ENCODE measurements at places on chromosomes 4 and X.

DNA sequence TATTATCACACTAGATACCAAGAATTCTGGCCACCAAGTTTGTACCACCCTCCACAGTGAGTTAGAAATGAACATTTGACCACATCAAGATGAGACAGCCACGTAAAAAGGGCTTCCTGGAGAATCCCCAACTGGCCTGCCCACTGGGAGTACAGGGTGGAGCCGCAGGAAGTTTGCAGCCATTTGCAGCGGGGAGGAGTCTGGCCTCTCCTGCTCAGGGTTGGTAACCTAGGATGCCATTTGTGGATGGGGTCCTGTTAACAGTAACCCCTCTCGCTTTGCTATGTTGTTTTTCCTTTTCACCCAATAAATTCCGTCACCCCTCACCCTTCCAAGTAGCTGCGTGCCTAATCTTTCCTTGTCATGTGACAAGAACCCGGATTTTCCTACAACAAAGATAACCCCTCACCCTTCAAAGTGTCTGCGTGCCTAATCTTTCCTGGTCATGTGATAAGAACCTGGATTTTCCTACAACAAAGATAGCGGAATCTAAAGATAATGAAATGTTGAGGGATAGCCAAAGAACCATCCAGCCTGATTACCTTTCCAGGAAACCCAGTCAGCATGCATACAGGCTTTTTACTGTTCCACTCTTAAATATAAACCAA, 245.4 kb downstream of the NAF1 start:
- no peak for DNase-seq

DNA sequence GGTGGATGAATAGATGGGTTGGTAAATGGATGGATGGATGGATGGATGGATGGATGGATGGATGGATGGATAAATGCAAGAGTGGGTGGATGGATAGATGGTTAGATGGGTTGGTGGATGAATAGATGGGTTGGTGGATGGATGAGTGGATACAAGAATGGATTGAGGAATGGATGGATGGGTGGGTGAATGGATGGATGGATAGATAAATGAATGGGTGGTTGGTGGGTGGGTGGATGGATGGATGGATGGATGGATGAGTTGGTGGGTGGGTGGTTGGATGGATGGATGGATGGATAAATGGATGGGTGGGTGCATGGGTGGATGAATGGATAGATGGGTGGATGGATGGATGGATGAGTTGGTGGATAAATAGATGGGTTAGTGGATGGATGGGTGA, 13.8 kb upstream of the CRLF2 start:
- DNase-seq, result no peak

GRCh38 chr4:3440979-3441500, 728 bp upstream of the HGFAC start:
- DNase-seq, result no peak

DNA sequence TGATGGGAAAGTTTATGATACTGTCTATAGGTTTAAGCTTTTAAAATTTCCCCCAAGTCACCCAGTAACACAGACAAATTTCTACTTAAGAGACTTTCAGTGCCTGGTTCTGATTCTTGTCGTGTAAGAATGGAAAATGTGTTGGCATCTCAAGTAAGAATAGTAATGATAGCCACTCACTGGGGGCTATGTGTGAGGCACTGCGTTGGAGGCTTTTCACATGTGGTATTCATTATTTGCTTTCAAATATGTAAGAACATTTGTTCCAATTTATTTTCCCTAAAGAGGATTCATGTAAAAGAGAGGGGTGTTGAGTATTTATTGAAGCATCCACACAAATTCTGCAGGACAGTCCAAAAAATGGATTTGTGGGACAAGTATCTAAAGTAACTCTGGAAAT, 143.6 kb downstream of the FNIP2 start:
- no peak for DNase-seq

DNA sequence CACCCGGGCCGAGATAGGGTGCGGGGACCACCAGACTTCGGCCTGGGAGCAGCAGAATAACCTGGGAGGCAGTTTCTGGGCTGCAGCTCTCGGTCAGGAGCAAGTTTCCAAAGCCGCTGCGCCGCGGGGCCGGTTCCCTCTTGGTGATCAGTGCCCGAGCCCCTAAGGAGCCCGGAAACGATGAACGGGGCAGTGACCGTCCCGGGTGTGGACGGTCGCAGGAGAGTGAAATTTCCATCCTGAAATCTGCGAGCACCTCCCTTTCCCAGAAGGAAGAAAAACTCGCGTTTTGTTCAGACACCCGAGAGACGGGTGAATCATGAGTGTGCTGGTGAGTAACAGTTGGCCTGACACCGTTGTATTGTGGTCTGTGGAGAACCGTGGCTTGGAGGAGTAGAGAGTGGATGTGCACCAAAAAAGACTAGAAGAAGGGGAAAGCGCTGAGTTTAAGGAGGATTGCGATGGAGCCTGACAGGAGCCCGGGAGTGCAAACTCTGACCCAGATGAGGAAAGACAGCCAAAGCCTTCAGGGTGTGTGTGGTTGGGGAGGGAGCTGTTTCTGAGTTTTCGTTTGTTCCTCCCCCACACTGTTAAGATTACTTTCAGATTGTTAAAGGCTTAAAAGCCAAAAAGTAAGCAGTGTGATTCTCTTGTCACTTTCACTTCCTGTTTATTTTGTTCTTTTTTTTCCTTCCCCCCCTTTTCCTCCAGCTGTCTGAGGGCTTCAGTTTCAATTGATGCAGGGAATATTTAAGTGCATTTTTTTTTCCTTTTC, 828 bp downstream of the MCUB start:
- peak; percentile 17 for DNase-seq

DNA sequence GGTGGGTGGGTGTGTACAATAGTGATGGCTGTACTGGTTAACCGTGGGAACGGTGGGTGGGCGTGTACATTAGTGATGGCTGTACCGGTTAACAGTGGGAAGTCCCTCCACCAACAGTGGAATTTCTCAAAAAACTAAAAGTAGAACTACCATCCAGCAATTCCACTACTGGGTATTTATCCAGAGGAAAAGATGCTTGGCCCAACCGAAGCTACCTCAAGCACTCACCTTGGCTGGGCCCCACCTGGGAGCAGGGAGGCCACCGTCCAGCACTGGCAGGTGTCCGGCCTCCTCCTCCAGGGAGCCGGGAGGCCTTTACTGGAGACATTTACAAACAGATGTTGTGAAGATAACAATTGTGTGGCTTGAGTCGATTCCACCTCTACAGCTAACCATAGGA, 6.0 kb upstream of the MAEA start:
- no peak for DNase-seq

- no peak for DNase-seq
Measured at GRCh38 chr4:184598753-184599491, 50.3 kb downstream of the CASP3 start.

- no peak for DNase-seq
Measured at GRCh38 chr4:91127192-91127591, 1000.0 kb downstream of the CCSER1 start.

DNA sequence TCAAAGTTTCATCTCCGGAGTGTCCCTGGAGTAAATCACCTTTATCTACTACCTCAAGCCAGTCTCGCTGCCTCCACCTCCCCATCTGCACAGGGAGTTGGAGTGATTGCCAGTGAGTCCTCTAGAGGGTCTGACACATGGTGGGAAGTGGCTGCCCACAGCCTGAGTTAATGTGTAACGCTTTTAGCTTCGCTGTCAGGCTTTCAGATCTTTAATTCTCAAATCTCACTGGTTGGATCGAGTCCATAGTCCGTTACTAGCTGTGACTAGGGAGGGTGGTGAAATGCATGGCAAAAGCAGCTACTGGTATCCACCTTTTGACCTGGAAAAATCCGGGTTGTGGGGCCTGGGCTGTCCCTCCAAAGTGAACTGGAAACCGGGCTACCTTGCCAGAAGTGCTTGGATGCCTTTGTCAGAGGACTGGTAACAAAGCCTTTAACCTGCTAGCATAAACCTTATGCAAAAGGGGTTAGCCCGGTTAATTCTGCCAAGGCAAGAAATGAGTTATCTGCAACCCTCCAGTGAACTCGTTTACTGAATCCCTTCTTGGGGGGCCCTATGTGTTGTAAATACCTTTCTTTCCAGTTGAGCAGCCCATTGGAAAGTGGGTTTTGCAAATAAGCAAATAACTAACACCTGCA, 5.1 kb upstream of the WDR1 start:
- no peak for DNase-seq

GRCh38 chrX:136195247-136195646, 47.9 kb downstream of the FHL1 start:
- no peak for DNase-seq

DNA sequence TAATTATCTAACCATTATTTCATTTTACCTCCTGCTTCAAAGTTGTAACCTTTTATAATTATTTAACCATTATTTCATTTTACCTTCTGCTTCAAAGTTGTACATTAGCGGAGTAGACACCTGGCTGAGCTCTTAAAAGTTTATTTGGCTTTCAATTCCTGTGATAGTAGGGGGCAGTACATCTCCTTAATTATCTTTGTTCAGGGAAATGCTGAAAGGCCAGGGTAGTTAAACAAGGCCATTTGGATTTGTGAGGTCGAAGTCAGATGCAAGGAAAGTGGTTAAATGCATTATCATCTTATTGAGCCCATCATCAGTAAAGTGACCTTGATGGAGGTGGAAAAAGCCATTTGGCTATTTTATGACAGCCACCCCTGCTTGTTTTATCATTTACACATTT, 210.6 kb downstream of the TENM3 start:
- no peak for DNase-seq

DNA sequence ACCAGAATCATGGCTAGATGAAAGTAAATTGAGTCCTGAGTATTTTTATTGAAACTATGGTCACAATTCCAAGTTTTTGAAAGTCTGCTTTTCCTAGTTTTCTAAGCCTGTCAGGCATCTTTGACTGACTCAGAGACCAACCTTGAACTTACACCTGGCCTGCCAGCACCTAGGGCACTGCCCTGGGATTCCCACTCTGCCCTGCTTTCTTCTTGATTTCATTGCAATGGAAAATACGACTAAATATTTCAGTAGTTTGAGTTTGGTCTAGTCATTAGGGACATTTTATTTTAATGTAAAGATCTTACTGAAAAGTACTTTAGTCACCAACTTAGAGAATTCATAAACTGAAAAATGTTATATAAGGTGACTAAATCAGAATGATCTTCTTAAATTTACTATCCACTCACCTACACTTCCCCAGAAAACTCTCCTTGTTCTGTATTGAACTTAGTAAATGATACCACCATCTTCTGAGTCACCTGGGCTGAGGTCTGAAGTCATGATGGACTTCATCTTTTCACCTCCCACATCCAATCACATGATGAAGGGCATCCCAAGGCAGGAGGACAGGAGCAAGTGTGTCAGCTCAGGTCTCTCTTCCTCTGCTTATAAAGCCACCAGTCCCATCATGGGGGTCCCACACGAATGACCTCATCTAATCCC, 11.6 kb upstream of the PYURF start:
- no peak for DNase-seq

DNA sequence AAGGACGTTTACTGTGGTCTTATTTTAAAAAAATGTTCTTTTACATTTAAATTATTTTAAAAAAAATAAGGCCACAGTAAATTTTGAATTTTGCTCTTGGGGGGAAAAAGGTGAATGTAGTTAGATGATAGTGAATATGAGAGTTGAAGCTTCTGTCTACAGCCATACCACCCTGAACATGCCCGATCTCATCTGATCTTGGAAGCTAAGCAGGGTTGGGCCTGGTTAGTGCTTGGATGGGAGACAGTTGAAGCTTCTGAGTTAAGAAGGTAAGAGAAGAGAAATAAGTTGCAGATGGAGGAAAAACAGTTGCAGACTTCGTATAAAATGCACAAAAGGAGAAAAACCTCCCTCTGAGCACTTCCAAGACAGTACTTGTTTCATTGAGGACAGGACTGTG, 115.6 kb upstream of the NR3C2 start:
- no peak for DNase-seq

DNA sequence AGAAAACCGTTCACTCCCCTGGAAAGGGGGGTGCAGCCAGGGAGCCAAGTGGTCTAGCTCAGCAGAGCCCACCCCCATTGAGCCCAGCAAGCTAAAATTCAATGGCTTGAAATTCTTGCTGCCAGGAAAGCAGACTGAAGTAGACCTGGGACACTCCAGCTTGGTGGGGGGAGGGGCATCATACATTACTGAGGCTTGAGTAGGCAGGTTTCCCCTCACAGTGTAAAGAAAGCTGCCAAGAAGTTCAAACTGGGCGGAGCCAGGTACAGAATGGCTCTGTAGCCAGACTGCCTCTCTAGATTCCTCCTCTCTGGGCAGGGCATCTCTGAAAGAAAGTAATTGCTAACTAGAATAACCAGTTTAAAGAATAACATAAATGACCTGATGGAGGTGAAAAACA, 372.3 kb upstream of the F9 start:
- DNase-seq, result no peak

DNA sequence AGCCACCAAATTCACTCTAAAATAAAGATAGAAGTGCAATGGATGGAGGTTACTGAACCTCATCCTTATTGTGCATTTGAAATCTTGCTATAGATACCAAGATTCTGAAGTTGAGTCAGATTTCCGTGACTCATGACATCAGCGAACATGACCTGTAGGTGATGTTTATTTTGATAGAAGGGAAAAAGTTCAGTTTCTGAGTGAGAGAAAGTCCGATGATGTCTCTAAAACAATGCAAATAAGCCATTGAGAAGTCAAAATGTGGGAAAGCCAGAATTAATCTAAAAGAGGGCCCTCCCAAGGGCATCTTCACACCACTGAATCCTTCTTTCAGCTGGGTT, 20.0 kb downstream of the PHOX2B start:
- DNase-seq, result no peak

DNA sequence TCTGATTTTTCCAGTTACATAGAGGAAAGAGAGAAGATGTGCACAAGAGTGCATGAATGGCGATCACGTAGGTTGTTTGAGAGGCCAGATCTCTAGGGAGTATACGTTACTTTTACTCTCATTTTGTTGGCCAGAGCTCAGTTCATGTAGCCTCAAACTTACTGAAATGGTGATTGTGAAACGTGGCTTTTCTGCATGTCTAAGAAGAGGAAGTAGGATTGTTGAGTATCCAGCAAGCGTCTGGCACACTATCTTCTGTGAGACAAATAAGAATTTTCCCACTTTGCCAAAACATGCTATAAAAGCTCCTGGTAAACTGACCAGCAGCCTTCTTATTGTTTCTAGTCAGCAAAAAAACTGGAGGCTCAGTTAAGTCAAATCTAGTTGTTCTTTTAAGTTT, 264.5 kb upstream of the EMCN start:
- no peak for DNase-seq

All from stimulated activated CD4-positive, alpha-beta T cell treated with anti-CD3 and anti-CD28 coated beads, Interleukin-1b, Interleukin-23, amount 100 ng/mL, for 1 hour (primary cell).